ENCODE measurements at places on chromosomes 7 and 10.

GRCh38 chr10:17234431-17234945 lies 6.4 kb downstream of the VIM start:
- no peak for DNase-seq

GRCh38 chr7:80653244-80653643 lies 14.8 kb downstream of the CD36 start:
- no peak for DNase-seq

- no peak for DNase-seq
These were observed 214.2 kb downstream of the ANK3 start for GRCh38 chr10:60175441-60175971.

DNA sequence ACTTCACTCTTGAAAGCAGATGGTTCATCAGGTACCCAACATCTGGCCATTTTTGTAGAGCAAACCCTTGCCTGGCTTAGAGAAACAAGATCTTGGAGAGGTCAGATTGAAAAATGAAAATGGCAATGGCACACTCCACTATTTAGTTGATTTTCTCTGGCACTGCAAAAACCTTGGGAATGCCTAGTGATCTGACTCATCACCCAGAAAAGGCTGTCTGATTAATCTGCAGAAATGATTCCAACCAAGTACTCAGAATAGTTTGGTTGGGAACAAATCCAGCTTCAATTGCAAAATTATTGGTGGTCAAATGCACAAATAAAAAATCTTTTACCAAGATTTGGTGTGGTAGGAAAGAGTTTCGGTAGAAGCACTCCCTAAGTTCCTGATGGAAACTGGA lies 351.2 kb downstream of the PHTF2 start:
- DNase-seq, result no peak

DNA sequence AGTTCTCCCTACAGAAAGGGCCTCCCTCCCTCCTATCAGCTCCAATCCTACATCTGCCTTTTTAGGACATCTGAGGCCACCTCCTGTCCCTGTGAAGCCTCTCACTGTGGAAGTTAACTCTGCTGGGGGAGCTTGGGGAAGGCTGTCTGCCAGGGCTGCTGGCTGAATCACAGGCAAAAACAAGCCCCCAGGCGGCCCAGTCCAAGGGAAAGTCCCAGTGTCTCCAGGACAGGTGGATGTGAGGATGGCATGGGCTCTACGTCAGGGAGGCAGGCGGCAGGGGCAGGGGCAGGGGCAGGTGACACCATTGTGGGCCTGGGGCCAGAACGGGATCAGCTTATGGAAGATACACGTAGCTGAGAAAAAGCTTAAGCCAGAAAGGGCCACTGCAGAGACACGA lies 240.2 kb downstream of the MAD1L1 start:
- DNase-seq, result no peak

- DNase-seq, result no peak
These were observed 52.2 kb upstream of the INPP5A start for GRCh38 chr10:132485391-132485790.

DNA sequence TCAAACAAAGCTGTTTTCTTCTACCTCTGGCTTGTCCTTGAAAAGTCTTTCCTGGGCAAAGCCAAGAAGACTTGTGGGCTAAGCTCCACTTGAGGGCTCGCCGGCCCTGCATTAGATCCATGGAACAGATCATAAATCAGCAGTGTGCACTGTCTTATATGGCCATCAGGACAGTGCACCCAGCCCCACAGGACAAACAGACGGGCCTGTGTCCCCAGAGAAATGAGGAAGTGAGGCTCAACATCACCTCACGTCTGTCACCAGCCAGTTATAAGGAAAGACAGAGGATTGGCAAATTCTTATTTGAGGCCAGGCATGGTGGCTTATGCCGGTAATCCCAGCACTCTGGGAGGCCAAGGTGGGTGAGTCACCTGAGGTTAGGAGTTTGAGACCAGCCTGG lies 12.3 kb upstream of the IFT22 start:
- no peak for DNase-seq

GRCh38 chr10:43681220-43681619 lies 32.5 kb upstream of the ZNF32 start:
- no peak for DNase-seq

DNA sequence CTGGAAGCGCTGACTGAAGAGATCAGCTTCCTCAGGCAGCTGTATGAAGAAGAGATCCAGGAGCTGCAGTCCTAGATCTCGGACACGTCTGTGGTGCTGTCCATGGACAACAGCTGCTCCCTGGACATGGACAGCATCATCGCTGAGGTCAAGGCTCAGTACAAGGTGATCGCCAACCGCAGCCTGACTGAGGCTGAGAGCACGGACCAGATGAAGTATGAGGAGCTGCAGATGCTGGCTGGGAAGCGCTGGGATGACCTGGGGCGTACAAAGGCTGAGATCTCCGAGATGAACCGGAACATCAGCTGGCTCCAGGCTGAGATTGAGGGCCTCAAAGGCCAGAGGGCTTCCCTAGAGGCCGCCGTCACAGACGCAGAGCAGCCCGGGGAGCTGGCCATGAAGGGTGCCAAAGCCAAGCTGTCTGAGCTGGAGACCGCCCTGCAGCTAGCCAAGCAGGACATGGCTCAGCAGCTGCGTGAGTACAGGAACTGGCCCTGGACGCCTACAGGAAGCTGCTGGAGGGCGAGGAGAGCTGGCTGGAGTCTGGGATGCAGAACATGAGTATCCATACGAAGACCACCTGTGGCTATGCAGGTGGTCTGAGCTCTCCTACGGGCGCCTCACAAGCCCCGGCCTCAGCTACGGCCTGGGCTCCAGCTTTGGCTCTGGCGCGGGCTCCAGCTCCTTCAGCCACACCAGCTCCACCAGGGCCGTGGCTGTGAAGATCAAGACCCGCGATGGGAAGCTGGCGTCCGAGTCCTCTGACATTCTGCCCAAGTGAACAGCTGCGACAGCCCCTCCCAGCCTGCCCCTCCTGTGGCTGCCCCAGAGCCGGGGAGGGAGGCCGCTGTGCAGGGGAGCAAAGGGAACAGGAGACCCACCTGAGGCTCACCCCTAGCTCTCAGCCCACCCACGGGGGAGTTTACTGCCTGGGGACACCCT lies 24.9 kb upstream of the AMPH start:
- DNase-seq, result no peak

- no peak for DNase-seq
These were observed 53.0 kb upstream of the BAMBI start for GRCh38 chr10:28624351-28624750.

DNA sequence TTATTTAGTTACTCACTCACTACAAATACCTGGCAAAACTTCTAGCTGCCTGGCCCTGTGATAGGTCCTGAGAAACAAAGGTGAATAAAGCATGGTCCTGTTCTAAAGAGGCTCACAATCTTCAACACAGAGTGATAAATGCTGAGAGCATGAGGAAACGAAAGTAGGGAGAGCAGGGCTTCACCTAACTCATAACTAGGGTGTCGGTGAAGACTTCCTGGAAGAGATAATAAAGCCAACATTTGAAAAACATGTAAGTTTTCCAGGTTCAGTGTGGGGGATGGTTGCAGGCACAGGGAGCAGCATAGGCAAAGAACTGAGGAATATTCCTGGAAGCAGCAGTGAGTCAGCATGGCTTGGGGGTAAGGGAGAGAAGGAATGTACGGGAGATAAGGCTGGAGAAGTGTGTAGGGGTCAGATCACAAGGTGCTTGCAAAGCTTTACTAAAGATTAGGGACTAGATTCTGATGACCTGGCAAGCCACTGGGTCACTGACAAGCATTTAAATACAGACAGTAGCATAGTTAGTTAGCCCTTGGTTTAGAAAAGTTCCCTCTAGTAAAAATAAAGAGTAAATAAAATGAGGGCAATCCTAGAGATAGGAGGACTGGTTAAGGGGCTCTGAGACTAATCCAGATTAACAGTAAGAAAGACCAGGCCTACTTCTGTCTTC lies 5.1 kb downstream of the KEL start:
- no peak for DNase-seq

- DNase-seq, result peak; percentile 49
These were observed 85.5 kb downstream of the NKX6-2 start for GRCh38 chr10:132700156-132701098.

DNA sequence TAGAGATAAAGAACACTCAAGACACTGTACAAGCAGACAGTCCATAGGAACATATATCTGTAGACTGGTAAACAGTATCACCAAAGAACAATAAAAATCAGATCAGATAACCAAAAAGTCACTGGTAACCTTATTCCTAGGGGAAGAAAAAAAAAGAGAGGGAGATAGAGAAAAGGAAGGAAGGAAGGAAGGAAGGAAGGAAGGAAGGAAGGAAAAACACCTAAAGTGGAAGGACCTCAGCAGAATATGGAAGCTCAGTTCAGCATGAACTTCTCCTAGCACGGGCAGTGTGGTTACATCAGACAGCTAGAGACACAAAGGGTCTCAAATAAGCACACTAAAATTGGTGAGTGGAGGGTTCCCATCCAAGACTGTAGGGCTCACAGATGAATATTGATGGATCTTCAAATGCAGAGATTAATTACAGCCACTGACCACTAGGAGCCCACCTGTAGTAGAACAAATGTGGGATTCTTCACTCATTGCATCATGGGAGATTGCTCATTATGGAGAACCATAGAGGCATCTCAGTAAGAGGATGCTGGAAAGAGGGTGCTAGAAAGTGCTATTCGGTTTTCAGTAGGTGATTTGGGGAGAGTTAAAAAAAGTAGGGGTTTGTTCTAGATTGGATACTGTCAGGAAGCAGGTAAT lies 293.4 kb upstream of the C7orf33 start:
- DNase-seq, result no peak

Data from right hindlimb (tissue), 1 donor.